ENCODE measurements at places on chromosomes 1 and 21.

DNA sequence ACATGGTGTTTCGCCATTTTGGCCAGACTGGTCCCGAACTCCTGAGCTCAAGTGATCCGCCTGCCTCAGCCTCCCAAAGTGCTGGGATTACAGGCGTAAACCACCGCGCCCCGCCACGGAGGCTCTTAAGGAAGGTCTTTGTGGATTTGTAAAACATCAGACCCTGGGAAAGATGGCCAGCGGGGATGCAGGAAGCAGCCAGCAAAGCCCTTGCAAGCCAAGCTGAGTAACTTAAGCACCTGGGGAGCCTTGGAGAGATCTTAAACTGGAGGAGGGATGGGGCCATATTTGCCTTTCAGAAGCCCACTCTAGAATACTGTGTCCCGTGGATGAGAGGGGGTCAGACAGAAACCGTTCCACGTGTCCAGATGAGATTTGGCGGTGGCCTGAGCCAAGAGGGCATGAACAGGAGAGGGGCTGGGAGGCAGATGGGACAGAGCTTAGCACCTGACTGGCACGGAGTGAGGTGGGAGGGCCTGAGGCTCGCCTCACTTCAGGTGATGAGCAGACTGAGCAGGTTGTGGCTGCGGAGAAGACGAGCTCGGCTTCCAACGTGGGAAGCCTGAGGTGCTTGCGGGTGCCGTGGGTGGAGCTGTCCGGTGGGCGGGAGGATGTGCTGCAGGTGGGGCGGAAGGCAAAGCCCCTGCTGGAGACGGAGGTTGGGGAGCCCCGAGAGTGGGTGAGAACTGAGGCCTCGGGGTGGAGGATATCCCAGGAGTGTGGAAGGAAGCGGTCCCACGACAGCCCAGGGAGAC lies 11.7 kb downstream of the C1orf216 start:
- no peak for DNase-seq

- no peak for DNase-seq
Measured at GRCh38 chr1:225768662-225769426, 8.8 kb upstream of the SRP9 start.

DNA sequence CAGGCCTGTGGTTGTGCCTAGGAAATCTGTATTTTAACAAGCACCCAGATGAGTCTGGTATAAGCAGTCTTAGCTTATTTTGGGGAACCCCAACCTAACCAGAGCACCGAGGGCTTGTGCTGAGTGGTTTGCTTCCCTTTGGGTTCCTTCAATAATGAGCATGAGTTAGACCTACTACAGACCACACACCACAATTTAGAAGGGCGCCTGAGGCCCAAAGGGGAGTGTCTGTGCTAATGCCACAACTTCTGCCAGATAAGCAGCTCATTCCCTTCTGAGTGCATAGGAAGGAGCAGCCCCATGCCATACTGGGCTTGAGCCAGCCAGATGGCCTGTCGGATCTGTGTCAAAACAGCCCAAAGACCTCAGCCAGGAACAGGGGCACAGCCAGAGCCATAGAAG lies 15.4 kb upstream of the LSS start:
- DNase-seq, result no peak

- DNase-seq, result no peak
Measured at GRCh38 chr1:62068978-62069377, 125.7 kb upstream of the L1TD1 start.

DNA sequence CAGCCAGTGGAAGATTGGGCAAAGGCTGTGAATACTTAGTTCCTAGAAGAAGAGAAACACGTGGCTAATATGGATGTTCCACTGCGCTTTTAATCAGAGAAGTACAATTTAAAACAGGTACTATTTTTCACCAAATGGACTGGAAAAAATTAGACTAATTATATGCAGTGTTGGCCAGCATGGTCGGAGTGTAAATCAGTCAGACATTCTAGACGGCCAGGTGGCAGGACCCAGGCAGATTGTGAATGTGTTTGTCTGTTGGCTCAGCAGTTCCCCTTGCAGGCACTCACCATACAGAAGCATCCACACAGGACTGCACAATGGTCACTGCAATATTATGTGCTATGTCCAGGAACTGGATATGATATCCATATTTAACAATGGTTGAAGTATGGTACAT lies 23.9 kb upstream of the SLC25A34 start:
- DNase-seq, result no peak

DNA sequence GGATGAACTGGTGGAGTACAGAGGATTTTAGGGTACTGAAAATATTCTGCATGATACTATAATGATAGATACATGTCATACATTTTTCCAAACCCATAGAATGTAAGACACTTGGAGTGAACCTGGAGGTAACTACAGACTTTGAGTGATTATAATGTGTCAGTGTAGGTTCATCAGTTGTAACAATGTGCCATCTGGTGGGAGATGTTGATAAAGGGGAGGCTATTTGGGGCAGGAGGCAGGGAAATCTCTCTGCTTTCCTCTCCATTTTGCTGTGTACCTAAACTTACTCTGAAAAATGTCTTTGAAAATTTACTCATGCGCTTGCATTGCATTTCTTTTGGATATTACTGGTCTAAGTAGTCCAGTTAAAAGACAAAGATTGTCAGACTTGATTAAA lies 35.2 kb downstream of the PTBP2 start:
- no peak for DNase-seq

All from activated CD8-positive, alpha-beta memory T cell treated with anti-CD3 and anti-CD28 coated beads for 48 hours (primary cell).